ENCODE measurements at places on chromosomes 3 and 15.

- DNase-seq: no peak
Observed at GRCh38 chr3:100880072-100880471, 113.1 kb downstream of the ABI3BP start.

DNA sequence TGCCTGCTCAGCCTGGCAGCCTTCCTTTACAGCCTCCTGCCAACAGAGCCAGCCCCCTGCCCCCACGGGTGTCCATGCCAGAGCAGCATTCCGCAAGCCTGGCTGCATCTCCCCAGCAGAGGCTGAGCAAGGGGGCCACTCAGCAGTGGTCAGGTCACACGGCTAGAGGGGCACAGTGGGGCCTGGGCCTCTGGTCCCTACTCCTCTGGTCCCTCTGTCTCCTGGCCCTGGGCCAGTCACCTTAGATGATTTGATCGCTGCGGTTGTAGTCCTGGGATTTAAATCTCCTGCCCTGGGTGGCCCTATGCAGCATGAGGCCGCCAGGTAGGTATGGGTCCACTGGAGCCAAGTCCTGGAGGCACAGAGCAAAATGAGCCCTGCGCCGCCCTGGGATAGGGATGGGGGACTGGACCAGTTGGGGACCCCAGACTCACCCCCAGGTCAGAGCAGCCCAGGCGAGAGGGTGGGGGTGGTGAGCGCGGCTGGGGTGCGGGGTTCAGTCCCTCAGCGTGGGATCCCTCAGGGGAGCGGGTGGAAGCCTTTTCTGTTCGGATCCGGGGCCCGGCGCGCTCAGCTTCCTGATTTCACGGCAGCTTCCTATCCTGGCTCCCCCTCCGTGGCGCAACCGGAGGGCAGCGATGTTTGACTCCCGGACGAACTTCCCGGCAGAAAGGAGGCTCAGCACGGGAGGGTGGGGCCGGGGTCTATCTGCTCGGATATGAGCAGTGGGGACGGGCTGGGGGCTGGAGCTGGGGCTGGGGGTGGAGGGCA, at the start of gene ZBTB47:
Gene ZBTB47 (plus strand): TSS at position 138 of the 771 bp plus-strand sequence. CDS start 4,659 bp downstream, outside the sequence.
- no peak for DNase-seq

DNA sequence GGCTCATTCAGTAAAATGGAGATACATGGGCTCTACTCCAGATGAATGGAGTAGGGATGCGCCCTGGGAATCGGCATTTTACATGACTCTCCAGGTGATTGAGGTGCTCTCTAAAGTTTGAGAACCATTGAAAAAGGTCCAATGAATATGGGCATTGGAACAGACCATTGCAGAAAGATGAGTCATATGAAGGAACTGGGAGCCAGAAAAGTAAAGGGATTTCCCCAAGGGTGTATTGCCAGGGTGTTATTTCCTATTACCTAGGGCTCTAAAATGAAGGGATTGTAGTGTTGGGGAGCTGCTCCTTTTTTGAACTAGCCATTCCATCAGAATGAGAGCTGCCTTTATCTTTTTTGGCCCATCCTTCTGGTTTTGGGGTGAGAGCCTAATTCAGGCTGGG, 21.7 kb downstream of the CLDN11 start:
- DNase-seq: no peak

GRCh38 chr3:182585532-182586150, 207.7 kb upstream of the ATP11B start:
- DNase-seq: no peak

GRCh38 chr3:56680054-56680580, 2.9 kb downstream of the TASOR start:
- no peak for DNase-seq

GRCh38 chr3:69735893-69736292, 3.4 kb upstream of the MITF start:
- DNase-seq: no peak

DNA sequence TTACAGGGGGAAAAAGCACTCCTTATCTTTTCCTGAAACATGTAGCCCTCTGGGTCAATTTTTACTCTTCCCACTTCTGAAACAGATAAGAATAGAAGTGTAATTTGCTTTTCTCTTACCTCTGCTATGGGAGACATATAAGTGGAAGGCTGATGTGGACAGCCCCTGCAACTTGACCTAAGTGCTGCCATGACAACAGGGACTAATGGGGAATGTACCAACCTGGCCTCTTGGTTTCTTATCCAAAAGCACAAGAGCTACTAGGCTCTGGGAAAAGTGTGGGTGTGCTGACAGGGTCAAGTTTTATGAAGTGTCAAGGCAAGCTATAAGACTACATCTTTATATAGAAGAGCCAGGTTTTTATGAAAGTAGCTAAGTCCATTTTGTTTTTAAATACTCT, 1246.5 kb downstream of the OTOL1 start:
- no peak for DNase-seq

DNA sequence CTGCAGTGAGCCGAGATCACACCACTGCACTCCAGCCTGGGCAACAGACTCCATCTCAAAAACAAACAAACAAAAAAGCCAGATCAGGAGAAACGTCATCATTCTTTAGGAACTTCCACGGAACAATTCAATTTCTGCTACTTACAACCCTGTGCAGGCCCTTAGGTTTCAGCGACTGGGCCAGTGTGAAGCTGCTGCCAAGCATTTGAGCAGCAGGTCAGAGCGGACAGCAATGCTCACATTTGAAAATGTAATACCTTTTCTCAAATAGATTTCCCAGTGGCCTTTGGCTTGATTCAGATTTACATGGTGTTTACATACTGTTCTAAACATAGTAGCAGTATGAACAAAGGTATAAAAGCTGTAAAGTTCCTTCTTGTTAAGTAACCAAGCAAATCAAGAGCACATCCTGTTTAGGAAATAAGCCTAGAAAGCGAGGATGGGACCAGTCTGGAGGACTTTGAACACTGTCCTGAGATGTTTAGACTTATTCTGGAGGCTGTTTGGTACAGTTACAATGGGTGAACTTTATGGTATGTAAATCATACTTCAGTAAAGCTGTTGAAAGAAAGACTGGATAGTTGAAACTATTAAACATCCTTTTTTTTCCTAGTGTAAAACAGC, 141.2 kb downstream of the HCN4 start:
- DNase-seq: no peak

GRCh38 chr3:186825872-186826409, 16.6 kb upstream of the ADIPOQ start:
- no peak for DNase-seq

GRCh38 chr3:125316949-125317348, 58.2 kb downstream of the ZNF148 start:
- no peak for DNase-seq

DNA sequence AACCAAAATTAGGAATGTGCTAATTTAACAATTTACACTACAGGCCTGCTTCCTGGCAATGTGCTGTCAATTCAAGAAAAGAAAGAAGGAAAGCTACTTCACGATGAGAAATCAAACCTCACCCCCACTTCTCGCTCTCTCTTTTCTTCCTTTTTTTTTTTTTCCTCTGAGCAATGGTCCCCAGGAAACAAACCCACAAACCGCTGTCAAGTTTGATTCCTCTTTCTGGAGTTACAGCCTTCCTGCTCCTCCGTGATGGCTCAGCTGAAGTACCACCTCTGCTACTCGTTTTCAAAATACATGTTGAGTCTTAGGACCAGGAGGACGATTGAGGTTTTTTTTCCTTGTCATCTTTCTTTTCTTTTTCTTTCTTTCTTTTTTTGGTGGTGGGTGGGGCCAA, 3.4 kb upstream of the TRIM71 start:
- no peak for DNase-seq

DNA sequence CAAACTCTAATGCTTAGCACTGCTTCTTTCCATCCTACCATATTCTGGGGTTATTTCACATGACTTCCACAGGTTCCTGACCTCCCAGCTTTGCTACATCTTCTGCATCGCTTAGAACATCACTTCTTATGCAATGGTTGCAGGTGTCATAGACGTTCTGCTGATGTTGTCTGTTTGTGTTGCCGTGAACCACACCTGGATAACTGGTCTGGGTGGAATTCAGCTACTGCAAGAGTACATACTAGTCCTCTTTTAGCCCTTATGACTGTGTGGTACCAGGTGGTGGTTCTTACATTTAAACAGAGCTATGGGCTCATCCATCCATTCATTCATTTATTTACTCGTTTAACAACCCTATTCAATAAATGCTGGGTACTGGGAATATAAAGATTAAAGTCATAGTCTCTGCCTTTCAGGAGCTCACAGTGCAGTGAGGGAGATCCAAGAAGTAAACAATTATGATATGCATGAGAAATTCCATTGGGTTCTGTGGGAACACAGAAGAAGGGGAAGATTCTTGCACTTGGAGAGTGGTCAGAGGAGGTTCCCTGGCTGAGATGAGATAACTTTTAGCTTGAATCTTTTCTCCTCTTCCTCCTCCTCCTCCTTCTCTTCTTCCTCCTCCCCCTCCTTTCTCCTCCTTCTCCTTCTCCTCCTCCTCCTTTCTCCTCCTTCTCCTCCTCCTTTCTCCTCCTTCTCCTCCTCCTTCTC, 30.8 kb downstream of the TMEM45A start:
- no peak for DNase-seq

GRCh38 chr15:27583651-27584050, 515.5 kb downstream of the OCA2 start:
- no peak for DNase-seq

GRCh38 chr3:185094697-185095096, 58.2 kb downstream of the C3orf70 start:
- no peak for DNase-seq

DNA sequence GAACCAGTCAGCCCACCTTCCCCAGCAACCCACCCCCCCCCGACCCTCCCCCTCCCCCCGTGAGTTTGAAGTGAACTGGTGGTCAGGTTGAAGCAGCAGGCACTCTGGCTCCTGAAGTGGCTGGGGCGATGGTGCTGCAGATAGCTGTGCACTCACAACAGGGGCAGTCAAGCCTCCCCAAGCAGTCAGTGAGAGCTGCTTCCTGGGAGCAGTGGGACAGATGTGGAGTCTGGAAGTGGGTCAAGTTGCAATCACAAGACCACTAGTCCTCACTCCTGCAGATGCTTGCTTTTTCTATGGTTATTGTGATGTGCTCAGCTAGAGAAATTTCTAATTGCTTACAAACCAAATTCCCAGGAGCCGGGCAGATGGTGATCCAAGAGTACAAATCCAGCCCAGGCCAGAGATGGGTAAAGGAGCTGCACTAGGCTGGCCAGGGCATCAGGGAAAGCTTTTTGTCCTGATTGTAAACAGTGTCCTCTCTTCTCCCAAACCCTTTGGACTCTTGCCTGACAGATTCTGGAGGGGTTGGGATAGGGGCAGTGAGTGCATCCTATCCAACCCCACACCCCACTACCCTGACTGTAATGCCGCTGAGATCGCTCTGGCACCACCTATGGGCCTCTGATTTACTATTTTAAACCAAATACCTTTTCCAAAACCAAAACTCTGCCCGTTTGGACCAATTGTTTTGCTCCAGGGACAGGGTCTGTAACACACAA, 9.8 kb upstream of the CLPX start:
- DNase-seq: no peak

DNA sequence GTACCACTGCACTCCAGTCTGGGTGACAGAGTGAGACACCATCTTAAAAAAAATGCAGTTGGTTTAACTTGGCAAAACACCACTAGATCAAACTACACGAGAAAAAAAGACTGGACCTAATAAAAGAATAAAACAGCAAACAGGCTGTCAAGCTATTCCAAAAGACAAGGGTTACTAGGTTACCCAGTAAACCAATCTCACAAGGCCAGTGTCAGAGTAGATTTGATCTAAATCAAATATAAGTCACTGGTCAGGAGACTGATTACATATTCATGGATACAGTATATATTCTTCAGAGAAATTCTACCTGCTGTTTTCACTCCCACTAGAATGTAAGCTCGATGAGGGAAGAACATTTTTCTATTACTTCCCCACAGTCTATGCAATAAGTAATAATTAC, 2.5 kb upstream of the GANC start:
- DNase-seq: no peak

GRCh38 chr3:1902416-1902815, 196.2 kb upstream of the CNTN4 start:
- DNase-seq: no peak

DNA sequence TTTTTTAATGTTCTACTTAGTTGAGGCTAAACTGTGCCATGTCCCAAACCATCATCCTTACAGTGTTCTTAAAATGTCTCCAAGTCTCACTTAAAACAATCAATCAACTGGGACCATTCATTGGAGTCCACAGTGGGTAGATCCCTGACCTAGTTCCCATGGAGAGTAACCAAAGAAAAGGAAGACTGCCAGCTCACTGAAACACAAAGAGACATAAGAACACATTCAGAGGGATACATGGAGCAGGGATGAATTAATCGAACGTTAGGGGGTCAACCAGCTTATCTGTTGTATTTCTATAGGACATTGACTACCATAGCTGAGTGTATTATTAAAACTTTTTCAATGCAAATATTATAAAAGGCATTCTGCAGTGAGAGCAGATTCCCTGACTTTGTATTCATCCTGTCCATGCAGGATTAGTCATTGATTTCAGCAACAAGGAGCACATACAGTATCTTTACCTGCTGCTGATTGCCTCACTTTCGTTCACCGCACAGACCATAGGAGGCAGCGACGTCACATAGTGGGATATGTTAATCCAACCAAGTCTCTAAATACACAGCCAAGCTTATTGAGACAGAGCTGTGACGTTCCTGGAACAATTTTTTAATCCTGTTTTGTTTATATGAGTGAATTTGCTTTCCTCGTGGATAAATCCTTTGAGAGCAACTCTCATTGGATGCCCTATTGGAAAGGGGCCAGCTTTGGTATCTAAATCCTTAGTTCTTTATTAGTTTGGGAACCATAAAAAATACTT, 364.9 kb upstream of the RBMS3 start:
- no peak for DNase-seq

DNA sequence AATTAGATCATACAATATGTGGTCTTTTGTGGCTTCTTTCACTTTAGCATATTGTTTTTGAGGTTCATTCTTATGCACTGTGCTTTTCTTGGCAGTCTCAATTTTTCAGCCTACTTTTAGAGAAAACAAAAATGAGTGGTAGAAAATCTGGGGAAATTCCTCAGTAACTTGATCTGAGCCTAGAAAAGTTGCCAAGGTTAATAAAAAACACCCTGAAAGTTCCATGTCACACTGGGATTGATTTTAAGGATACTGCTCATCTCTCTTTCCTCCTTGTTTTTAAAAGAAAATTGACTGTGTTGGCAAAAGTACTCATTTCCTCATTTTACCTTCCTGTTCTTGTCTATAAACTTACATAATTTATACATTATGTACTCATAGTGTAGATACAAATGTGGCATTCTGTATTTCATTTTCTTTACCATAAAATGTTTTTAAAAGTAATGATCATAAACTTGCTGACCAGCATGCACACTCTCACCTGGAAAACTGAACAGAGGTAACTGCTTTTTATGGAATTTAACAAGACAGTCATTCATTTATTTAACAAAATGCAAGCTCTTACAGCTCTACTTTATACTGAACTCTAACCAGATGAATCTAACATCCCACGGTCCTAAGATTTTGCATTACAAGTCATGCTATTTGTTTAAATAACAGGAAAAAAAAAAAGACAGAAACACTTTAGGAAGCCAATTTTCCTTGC, 28.6 kb upstream of the SH3BP5 start:
- DNase-seq: no peak

DNA sequence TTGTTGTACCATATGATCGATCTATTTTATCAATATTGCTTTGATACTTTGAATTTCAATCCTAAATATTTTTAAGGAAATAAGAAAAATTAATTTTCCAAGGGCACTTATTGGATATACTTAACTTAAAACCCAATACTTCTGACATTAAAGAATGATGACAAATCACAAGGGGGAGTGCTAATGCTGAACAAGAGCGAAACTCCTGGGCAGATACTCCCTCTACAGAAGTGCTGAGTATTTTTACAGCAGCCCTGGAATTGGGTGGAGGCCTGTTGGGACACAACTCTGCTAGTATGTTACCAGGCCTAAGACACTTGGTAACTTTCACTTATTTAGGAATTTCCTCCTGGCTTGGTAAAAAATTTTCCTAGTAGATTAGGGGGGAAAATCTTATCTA, 46.2 kb downstream of the DENND6A start:
- no peak for DNase-seq

Measured in activated T-helper 1 cell treated with Interleukin-2 at 50 U/mL for 16 hours (primary cell).